ENCODE measurements at places on chromosomes 16 and 17. TPM values are rescaled to one million over a fixed set of nuclear protein-coding genes. Genes with fewer than 3 reads are reported as not detected.

Gene CACNG3
- total RNA-seq: not detected

Gene ABCA6
- total RNA-seq: 42.6 TPM

Gene NACA2
- 0.13 TPM for total RNA-seq

Gene ANKFY1
- total RNA-seq: 58.6 TPM

Gene RUNDC3A
- 0.20 TPM for total RNA-seq

Gene RNF112
- total RNA-seq: 5.0 TPM

Gene CDH1
- total RNA-seq: 0.52 TPM

Gene ABCC1
- 223 TPM for total RNA-seq

Gene C17orf78
- total RNA-seq: not detected

Gene ALOXE3
- total RNA-seq: not detected

Gene IRF8
- not detected for total RNA-seq

Gene C16orf92
- not detected for total RNA-seq

Gene DRC7
- total RNA-seq: 0.07 TPM

Gene FN3K
- total RNA-seq: 14.3 TPM

Gene TBC1D3C
- total RNA-seq: not detected

Gene CLDN7
- total RNA-seq: 0.65 TPM

Gene GSG1L
- total RNA-seq: not detected

Data from smooth muscle cell of the pulmonary artery (primary cell).